ENCODE measurements at places on chromosomes 5 and 9.
A peak's percentile ranks its signal among the peaks of the same experiment; 100 is the strongest.

GRCh38 chr9:112130997-112131396 is 44.1 kb downstream of the SUSD1 start:
- no peak for DNase-seq

DNA sequence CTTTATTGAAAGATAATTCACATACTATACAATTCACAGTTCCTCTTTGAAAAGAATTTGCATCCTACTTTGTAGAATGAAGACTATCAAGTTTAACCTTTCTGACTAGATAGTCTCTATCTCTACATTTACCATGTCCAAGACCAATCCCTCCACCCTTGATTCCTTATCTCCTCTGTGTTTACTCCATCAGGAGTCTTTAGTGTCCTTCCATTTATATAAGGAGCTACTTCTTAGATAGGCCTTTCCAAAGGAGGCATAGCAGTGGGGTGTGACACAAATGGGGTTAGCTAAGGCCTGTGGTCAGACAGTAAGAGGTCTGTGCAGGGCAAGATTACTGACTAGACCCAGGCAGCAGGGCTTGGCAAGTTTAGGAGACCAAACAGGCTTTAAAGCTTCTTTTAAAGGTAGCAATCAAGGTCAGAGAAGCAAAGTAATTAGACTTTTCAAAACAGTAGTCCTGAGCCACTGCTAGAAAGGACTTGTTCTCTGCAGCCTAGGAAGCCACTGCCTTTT is 11.1 kb upstream of the DMXL1 start:
- DNase-seq, result no peak

DNA sequence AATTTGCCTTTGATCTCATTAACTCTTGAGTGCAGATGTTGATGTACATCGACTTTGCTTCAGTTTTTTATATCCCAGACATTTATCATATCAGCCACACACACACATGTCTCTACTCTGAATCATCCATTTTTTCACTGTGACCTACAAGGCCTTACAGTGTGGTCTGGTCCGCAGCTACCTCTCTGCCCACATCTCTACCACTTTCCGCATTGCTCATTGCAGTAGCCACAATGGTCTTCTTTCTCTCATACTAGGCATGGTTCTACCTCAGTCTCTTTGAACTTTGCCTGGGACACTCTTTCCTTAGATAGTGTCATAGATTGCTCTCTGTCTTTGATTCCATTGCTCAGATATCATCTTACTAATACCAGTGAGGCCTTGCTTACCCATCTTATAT is 87.9 kb upstream of the FSD1L start:
- DNase-seq, result no peak

DNA sequence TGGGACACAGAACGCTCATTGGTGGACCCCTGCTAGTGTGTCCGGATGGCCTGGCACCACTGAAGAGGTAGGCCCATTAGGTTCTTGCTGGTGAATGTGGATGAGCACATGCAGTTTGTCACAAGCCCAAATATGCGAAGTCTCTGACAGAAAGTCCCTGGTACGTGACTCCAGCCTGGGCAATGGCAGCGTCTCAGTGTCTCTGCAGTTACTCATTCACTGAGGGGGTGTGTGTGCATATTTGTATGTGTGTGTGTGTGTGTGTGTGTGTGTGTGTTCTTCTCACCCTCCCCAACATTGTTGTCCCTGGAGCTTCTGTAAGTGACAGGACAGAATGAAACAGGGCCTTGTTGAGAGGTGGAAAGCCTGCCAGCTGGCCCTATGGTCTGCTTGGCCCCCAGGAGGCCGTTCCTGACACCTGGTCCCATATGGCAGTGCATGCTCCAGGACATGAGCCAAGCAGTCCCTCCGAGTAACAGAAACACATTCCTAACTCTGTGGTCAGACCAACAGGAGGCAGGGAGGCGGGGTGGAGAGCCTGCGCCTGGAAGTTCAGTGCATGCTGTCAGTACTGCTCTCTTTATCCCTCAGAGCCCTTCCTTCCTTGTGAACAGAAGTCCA is 169.9 kb downstream of the SLC28A3 start:
- peak; percentile 67 for DNase-seq

- DNase-seq, result no peak
Measured at GRCh38 chr9:124428751-124429529, 13.7 kb upstream of the PSMB7 start.

DNA sequence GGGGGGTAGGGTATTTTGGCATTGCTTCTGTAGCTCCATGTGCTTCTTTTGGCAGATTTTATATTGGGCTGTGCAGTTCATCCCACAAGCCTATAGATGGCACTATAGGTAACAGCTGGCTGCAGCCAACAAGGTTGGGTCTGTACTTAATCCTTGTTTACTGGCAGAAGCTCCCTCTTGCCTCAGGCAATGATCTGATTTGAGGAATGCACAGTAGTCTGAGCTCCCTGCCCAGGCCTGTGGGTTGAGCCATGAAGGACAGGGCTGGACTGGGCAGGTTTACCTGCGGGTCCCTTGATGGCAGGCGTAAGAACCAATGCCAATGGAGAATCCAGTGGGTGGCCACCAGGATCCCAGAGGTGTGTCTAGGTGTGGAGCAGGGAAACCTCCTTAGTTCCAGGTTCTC is 11.7 kb upstream of the OR1J2 start:
- no peak for DNase-seq

DNA sequence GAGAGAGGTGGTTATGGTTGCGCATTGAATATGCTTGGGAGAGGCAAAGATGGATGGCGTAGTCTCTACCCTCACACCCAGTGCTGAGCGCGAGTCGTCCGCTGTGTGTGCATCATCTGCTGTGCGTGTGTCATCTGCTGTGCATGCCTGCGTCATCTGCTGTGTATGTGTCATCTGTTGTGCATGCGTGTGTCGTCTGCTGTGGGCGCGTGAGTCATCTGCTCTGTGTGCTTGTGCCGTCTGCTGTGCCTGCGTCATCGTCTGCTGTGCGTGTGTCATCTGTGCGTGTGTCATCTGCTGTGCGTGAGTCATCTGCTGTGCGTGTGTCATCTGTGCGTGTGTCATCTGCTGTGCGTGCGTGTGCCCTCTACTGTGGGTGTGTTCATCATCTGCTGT is 68.0 kb upstream of the IRX4 start:
- DNase-seq, result no peak

GRCh38 chr9:89999534-90000370 is 394.9 kb downstream of the GADD45G start:
- DNase-seq, result peak; percentile 88

DNA sequence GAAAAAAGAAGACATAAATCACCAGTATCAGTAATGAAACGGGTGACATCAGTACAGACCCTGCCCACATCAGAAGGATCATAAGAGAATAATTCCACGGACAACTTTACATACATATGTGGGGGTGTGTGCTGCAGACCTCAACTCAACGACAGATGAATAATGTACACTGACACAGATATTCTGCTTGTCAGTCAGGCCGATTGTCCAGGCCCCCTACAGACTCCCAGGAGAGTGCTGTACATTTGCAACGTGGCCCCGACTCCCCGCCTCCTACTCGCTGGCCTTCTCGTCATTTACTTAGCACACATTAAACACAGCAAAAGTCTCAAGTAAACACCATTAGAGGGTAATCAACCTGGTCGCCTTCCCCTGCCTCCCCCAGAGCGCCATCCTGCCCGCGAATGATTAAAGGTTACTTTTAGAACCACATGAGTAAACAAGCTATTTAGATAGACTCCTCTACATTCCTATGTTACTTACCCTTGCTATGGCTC is 3.5 kb upstream of the TMED9 start:
- no peak for DNase-seq

- DNase-seq, result no peak
Measured at GRCh38 chr9:124688238-124688904, 82.7 kb downstream of the NR6A1 start.

DNA sequence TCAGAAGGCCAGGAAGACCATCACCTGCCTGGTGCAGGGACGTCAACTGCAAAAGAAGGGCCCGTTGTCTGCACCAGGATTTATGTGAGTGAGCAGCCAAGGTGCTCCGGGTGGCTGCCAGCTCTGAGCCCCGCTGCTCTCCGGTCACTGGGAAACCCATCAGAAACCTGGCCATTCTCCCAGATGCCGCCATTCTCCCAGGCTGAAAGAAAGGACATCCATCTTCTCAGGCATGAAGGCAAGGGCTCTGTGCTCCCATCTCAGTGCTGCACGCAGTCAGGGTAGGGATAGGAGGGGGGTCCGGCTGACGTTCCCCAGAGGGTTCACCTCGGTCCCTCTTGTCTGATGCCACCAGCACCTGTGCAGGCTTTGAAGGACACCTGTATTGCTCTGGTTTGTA is 158.4 kb downstream of the ERCC6L2 start:
- DNase-seq, result peak; percentile 68

DNA sequence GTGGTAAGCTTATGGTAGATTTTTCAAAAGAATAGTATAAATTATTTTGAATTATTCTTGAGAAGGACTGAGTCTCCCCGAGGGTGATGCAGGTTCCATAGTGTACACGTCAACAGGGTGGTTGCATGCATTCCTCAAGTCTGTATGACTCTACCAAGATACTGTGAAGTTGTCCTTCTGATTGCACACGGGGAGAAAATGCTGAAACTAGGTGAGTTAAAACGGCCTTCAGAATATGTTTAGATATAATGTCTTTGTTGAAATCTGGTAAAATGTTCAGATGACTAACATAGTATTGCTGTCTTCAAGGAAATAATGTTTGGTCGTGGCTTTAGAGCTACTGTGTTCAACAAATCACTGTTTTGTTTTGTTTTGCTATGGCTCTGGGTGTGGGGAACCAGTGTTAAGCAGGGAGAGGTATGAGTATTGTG is 22.4 kb upstream of the TNFAIP8 start:
- no peak for DNase-seq

DNA sequence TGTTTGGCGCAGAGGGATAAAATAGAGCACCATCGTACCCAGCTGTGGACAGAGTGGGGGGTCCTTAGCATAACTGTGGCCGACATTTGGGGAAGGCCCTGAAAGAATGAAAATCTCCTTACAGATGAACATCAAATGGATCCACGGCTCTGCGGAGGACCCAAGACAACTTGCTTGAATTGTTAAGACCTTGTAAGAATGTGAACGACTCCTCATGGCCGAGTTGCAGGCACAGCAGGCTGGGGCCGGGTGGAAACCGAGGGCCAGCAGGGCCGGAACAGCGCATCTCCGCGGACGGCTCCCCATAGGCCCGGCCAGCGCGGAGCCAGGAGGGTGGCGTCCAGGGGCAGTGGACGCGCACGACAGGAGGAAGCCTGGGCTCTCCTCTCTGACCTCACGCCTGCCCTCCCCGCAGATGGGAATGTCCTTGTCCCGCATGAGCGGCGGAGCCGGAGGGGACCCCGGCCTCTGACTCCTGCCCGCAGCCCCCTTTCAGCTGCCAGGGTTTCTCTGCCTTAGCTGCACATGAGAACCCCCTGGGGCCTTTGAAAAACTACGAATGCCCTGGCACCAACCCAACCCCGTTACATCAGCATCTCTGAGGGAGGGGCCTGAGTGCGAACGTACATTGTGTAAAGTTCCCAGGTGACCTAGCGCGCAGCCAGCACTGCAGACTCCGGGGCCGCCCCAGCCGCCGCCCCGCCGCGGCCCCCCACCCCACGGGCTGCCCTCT is 36.2 kb upstream of the PTCH1 start:
- DNase-seq, result peak; percentile 62

GRCh38 chr5:74310997-74311930 is 329.3 kb downstream of the ENC1 start:
- DNase-seq, result no peak

DNA sequence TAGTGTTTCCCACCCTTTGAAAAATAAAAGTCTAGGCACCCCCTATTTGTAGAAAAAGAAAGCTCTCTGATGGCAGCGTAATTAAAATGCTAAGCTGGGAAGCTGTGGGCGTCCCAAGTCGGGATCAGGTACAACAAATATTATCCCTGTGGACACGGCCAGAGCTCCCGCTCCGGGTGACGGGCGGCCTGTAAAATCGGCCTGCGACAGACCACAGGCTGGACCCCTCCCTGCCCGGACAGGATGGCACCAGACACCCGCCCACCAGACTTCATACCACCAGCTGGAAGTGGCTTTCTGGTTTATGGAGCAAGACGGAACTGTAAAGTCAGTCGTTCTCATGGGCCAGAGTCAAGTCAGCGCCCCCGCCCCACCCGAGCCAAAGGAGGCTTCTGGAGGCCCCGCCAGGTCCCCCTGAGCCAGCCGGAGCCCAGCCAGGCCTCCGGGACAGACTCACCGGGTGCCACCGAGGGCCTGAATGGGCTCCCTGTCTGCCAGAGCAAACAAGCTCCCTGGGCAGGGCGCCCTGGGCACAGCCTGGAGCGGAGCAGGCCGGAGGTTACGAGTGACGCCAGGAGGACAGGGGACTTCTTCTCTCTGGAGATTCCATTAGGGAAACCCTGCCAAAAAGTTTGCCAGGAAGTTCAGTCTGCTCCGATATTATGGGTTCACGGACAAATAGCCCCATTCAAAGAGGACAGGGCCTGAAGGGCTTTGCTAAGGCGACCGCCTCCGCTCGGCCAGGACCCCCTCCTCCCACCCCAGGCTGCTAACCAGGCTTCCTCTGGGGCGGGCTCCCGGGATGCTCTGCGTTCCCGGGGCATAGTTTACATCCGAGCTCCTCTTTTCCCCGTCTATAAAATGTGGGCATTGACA is 173.7 kb downstream of the ERCC6L2 start:
- DNase-seq, result no peak

Data from thyroid gland (tissue), 4 donors.